ENCODE measurements at places on chromosomes 4 and X. TPM values are rescaled to one million over a fixed set of nuclear protein-coding genes. Genes with fewer than 3 reads are reported as not detected.

GRCh38 chrX:105650577-105650976, 171.8 kb upstream of the NRK start:
- no peak for DNase-seq

DNA sequence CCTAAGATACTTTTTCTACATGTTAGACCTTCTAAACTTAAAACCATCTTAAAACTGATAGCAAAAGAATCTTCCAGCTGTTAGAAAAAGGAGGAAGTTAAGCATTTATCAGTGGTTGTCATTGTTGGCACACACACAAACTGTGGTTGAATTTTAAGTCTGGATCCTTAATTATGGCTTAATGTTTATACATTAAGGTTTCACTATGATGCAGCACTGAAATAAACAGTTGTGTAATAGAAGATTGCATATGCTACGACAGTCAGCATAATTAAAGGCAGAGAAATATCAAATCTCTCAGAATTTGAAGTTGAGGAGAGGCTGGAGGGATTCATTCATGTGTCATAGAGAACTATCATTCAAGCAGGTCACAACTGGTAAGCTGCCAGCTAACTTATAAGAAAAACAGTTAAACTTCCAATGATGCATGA, 32.3 kb downstream of the ADGRA3 start:
- DNase-seq, result no peak

Gene AFF1
- 68.9 TPM for total RNA-seq

- DNase-seq, result no peak
These were observed 21.9 kb downstream of the MAOA start for GRCh38 chrX:43677993-43678392.

Gene UGT2B17
- total RNA-seq, result not detected

Gene NR3C2
- total RNA-seq, result 0.86 TPM
